Activated naive CD8-positive, alpha-beta T cell treated with anti-CD3 and anti-CD28 coated beads, Interleukin-2, amount 10 ng/mL, durations not matched to agents 7 days and 5 days (primary cell): ENCODE measurements at places on chromosomes 4 and X. TPM values are rescaled to one million over a fixed set of nuclear protein-coding genes. Genes with fewer than 3 reads are reported as not detected.

GRCh38 chr4:6085028-6085690 lies 66.9 kb upstream of the C4orf50 start:
- no peak for DNase-seq

DNA sequence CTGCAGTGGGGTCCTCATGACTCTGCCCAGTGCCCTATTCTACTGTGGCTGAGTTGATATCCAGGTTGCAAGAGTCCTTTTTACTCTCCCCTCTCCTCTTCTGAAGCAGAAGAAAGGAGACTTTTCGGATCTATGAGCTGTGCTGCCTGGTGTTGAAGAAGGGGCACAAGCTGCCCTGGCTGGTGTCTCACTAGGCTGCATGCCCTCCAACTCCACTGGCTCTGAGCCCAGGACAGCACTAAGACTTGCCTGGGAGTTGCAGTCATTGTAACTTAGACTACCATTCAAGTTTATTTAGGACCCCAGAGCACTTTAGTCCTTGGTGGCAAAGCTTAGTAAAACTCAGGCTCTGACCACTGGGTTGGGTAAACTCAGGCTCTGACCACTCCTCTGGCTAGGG lies 89.4 kb downstream of the GABRB1 start:
- no peak for DNase-seq

DNA sequence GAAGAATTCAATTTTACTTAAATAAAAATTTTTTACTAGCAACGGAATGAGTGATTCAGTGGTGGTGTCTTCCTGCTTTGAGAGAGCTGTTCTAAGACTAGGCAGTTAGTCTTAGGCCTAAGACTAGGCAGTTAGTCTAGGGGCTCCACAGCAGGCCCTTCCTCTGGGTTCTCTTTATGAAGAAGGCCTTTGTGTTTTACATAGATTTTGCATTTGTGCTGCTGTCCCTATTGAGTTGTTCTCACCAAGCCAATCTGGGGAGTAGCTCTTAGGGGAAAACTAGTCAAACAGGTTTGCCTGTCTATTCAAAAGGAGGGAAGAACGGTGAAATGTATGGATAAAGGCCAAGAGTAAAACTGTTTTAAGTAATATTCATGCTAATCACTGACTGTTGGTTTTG lies 7.6 kb downstream of the UGT8 start:
- no peak for DNase-seq

DNA sequence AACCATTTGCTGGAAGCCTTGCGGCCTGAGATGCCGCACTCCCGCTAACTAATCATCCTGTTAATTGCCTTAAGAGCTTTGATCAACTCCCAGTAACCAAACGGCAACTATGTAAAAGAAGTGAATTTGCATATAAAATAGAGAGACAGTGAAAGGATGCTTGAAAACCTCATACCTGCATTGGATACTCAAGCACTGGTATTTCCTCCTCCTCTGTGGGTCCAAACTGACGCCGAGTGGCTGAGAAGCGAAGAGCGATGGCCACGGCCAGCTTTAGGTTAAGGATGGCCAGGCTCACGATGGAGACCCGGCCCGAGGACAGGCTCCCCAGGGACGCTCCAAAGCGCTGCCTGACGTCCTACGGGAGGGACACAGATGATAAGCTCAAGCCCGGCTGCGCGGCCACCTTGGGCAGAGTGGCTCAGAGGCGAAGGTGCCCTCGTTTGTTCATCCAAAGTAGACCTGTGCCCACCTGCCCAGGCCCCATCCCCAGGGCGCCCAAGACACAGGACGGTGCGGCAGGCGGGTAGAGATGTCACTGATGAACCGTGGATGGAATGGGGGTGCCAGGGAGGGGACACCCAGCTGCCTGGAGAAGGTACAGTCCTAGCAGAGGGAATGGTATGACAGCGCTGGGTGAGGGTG lies 43.6 kb downstream of the ACOX3 start:
- no peak for DNase-seq

The FMR1NB gene
- total RNA-seq: not detected

- DNase-seq: no peak
These were observed 130.4 kb upstream of the CPEB2 start for GRCh38 chr4:14871676-14872430.

DNA sequence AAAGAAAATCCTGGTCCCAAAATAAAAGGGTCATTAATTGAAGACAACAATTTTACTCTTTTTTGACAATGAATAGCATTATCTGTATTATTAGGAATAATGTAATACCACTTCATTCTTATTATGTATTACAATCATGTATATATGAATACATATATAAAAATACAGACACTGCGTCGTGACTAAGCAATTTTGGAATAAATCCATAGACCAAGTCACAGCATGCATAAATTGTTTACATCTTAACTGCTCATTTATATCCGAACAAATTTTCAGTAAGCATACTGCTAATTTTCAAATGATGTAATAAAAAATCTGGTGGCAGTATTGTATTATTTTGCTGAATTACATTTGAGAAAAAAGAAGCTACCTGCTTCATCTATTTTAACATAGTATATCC lies 321.6 kb upstream of the PITX2 start:
- DNase-seq: no peak

- no peak for DNase-seq
These were observed 30.4 kb upstream of the EMCN start for GRCh38 chr4:100548200-100548560.

The ARSJ gene
- not detected for total RNA-seq

The MCTS1 gene
- total RNA-seq: 40.5 TPM

The HSFX1 gene
- 0.86 TPM for total RNA-seq

- DNase-seq: no peak
These were observed 49.5 kb downstream of the ZAR1 start for GRCh38 chr4:48539597-48539996.

The FGD1 gene
- 0.06 TPM for total RNA-seq
